ENCODE measurements at places on chromosomes 5 and 9. TPM values are rescaled to one million over a fixed set of nuclear protein-coding genes. Genes with fewer than 3 reads are reported as not detected.

Gene PLAC8L1
- not detected for total RNA-seq

Gene DCAF12
- 29.6 TPM for total RNA-seq

Gene CTNNAL1
- total RNA-seq, result 154 TPM

Gene ZNF367
- total RNA-seq, result 11.7 TPM

Gene ATP10B
- total RNA-seq, result not detected

- no peak for DNase-seq
These were observed at the start of gene AK1 for GRCh38 chr9:127877566-127877998. TSS of gene AK1 (minus strand) at chr9:127877675. CDS start at chr9:127874617, 3,058 bp downstream.

- DNase-seq, result no peak
These were observed 416.0 kb downstream of the ICE1 start for GRCh38 chr5:5838493-5838892.

DNA sequence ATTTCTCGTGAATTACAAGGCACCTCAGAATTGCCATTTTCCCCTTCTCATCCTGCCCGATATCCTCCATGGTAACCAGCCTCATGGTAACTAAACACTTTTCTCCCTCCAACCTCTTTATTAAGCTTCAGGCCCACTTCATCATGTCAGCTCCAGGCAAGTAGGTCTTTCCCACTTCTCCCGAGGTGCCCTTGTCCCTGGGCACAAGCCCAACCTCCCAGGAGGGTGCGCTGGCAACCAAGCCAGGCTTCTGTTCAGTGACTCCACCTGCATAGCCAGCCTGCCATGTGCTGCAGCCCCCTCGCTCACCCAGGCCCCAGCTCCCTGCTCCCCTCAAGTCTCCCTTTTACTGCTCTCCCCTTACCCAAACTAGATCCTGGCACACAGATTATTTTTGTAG lies 47.4 kb upstream of the AFAP1L1 start:
- no peak for DNase-seq

GRCh38 chr9:7844242-7844641 lies 44.7 kb upstream of the DMAC1 start:
- DNase-seq, result no peak

- DNase-seq, result no peak
These were observed 1999.5 kb upstream of the CDH6 start for GRCh38 chr5:29193972-29194371.

DNA sequence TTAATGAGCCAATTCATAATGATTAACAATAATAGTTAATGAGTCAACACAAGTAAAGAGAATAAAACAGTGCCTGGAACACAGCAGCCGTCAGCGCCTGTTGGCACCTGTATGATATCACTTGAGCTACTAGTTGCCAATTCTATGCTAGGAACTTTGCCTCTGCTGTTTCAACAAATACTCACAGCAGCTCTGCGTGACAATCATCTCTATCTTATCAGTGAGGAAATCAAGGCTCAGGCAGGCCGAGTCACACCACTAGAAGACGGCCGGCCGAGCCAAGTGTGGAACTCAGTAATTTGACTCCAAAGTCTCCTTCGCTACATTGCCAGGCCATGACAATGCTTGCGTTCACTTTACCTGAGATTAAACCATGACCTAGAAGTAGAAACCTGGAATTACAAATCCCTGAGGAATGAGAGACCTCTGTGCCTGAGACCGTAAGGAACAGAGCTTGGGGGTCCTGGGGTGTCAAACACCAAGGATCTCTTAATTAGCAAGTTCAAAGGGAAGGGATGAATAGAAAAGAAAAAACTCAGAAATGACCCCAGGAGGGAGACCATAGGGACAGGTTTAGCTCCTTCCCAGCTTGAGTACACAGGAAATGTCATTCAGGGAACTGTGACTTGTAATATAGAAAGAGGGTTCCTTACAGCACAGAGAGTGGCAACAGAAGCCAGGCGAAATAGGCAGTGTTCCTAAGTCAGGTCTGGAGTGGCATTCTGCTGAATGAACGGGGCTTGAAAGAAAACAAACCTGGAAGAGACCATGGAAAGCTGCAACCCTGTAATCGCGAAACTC lies 109.1 kb downstream of the SUSD1 start:
- DNase-seq, result peak; percentile 97

- DNase-seq, result no peak
These were observed 66.5 kb upstream of the DAP start for GRCh38 chr5:10827571-10827970.

- DNase-seq, result peak; percentile 99
These were observed 142.9 kb downstream of the CAMK4 start for GRCh38 chr5:111367115-111367514.

Data from foreskin keratinocyte (primary cell).